ENCODE measurements at places on chromosomes 2 and 18.

- DNase-seq, result no peak
These were observed 439.8 kb downstream of the RNF144A start for GRCh38 chr2:7356909-7357584.

DNA sequence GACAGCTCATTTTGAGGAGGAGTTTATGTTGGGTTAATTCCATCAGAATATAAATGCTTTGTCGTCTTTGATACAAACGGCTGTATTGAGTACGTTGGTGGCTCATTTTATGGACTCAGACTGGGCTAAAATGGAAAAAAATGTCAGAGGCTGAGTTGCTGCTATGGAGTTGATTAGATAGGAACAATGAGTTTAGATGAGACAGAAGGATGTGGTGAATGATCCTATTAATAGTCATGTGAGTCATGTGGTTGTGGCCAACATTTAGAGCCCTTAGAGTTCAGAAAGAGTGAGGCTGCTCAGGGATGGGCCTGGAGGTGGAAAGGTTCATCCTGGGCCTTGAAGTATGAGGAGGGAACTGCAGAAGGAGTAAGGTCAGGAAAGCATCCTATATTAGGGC is 434.2 kb downstream of the MEIS1 start:
- no peak for DNase-seq

DNA sequence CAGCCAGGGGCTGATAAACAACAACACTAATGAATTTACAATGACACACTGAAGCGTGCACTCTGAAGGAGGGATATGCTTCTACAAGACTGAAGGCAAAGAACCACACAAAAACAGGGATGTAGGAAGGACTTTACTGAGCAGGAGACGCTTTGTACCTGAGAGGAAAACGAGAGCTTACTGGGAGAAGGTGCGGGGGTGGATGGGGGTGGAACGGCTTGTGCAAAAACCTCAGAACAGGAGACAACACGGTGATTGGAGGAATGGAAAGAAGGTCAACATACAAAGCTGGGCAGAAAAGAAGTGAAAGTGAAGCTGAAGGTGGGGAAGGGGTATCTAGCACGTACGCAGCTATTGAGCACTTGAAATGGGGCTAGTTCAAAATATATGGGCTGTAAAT is 93.1 kb downstream of the SLC8A1 start:
- peak; percentile 76 for DNase-seq

GRCh38 chr18:55763805-55764204 is 175.8 kb upstream of the TCF4 start:
- no peak for DNase-seq

GRCh38 chr2:161436411-161436810 is 20.3 kb downstream of the TBR1 start:
- no peak for DNase-seq

GRCh38 chr18:59536166-59536565 is 161.1 kb downstream of the CCBE1 start:
- DNase-seq, result no peak

DNA sequence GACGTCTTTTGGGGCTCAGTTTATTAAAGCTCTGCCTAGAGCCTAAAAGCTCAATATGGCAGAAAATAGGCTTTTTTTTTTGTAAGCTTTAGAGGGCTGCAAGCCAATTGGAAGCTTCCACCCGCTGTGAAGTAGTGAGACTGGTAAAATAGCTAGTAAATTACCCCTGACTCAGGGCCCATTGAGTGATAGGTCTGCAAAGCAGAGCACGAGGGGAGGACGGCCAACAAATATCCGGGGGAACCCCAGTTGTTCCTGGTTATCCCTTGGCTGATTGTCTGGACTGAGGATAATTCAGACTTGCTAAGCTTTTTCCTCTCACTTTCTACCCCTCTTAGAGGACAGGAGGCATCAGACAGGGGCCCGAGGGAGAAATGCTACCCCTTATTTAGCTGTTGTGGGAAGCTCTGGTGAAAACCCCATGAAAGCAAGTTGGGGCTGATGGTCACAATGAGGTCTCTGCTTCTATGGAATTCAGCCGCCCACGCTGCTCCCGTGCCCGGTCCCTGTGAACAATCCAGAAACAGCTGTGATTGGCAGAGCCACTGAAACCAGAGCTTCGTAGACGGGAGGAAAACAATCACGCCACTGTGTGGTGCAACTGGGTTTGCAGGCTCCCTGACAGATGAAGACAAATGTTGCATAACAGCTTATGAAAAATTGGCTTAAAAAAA is 141.9 kb upstream of the LGALSL start:
- DNase-seq, result no peak

- peak; percentile 22 for DNase-seq
These were observed 1.2 kb downstream of the ACMSD start for GRCh38 chr2:134839649-134840048.

GRCh38 chr2:176127774-176128072 is 1.8 kb upstream of the HOXD8 start:
- DNase-seq, result no peak

DNA sequence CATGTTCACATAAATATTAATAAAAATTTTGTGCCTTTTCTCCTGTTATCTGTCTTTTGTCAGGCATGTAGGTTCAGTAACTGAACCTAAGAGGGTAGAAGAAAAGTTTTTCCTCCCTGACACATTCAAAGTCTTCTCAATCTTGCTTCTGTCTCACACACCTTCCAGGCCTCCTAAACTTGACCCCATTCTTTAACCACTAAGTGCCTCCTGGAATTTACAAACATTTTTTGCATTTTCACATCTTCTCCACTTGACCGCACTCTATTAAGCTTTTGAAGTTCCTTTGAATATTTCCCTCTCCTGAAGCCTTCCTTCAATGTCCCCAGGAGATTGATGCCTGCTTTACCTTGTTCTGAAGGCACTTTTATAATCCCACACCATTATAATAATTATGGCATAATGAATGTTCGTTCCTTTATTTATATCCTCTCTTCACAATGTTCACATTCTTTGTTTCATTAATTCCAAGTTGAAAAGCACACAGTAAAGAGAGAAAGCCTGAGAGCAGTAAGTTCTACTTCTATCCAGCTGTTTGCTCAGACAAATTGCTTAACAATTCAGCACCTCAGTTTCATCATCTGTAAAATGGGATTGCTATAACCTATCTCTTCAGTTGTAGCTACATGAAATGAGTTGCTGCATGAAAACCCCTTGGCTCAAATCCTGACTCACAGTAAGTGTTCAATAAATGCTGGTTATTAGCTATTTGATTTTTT is 184.8 kb upstream of the KLHL29 start:
- no peak for DNase-seq

DNA sequence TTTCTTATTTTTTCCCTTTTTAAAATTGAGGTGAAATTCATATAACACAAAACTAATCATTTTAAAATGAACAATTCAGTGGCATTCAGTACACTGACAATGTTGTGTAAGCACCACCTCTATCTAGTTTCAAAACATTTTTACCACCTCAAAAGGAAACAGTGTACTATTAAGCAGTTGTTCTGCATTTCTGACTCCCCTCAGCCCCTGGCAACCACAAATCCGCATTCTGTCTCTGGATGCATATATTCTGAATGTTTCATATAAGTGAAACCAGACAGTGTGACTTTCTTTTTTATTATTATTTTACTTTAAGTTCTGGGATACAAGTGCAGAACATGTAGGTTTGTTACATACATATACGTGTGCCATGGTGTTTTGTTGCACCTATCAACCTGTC is 19.2 kb upstream of the TANK start:
- DNase-seq, result no peak

DNA sequence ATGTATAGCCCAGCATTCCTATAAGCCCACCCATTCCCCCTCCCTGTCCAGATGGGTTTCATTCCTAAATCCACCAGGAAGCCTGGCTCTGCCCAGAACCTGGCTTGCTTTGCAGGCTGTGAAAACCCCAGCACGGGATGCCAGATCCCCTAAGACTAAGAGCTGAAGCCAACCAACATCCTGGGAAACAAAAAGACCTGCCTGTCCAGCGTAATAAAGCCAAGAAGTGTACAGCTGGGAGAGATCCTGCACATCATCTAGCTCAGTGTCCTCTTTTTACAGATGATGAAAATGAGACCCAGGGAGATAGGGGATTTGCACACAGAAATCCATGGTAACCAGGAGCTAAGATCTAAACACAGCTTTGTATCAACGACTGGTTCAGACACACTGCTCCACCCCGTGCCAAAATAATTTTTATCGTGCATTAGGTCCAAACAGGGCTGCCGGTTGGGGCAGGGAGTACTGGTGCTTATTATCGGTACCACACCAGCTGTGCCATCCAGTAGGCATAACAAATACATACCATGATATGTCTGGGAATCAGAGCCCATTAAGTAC is 2.9 kb downstream of the RND3 start:
- no peak for DNase-seq

GRCh38 chr2:207075456-207075855 is 90.3 kb downstream of the KLF7 start:
- DNase-seq, result no peak

GRCh38 chr18:468955-469790 is 31.3 kb downstream of the COLEC12 start:
- DNase-seq, result no peak

DNA sequence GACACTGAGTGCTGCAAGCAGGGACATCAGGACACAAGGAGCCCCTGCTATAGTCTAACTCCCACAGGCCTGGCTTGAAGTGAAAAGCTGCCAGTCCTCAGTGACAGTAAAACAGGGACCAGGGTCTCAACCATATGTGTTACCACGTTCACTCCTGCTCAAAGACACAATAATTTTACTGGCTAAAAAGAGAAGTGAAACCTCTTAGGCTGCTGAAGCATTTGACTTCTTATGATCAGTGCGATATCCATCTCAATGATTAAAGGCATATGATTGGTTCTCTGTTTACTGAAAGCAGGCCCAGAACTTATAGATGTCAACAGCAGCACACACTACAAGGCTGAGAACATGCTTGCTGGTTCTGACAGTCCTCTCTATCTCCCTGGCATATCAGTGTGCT is 129.8 kb upstream of the LMAN1 start:
- DNase-seq, result no peak

DNA sequence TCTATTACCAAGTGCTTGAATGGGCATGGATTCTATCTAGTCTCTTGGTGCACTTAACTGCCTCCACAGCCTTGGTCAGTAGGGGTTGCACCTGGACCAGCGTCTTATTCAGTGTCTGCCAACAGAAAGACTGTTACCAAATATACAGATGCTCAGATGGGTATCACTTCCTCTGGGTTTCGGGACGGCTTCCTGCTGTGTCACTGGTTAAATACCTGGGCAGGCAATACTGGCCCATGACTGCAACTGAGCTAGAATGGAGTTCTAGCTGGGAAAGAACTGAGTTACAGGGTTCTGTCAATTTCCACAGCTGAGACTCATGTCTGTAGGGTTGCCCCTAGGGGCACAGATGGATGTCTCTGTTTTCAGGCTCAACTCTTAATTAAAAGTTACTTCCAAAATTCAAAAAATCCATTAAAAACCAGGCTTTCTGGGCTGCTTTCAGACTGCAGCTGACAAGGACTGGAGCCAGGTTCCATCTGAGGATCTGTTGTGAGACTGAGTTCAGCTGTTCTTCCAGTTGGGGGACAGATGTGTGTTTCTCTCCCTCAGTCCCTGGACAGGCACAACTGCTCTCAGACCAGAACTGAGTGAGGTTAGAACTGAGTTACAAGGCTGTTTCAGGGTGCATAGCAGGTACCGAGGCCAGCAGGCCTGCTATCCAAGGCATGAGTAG is 789.6 kb upstream of the SLC8A1 start:
- no peak for DNase-seq

DNA sequence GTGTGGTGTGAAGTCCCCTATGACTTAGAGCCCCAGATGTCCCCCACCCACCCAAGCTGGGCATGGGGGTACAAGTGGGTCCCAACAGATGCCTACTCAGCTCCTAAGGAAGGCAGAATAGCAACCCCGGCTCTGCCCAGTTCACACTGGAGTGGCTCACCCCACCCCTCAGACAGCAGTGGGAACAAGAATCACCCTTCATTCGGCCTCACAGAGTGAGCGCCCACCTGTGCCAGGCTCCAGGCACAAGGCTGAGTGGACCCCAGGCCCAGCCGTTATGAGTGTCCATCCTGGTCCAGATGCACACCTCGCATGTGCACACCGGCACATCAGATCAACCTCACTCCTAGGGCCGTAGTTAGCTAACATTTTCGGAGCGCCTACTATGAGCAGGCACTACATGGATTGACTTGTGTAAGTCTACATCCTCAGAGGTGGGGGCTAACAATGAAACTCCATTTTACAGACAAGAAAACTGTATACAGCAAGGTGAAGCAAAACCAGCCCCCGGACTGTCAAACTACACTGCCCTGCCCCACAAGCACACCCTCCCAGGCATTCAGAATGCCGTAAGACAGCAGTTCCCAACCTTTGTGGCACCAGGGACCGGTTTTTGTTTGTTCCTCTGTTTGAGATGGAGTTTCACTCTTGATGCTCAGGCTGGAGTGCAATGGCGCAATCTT is 2.8 kb upstream of the ASTL start:
- no peak for DNase-seq

DNA sequence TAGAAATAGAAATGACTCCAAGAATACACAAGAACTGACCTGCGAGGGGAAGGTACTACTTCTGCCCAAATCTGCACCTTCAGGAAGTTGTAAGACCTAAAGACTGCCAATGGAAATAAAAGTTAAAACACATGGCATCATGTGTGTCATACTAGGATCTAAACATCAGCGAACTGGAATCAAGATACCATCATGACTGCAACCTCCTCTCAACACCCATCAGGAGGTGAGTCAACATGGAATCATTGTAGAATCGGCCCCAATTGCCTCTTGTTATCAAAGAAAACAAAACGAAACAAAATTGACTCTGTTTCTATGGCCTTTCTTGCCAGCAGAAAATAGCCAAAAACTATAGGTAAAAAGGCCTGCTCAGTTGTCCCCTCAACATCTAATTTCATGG is 15.1 kb downstream of the RDH14 start:
- no peak for DNase-seq

- DNase-seq, result no peak
These were observed 1.3 kb upstream of the SMAD2 start for GRCh38 chr18:47931718-47932103.

DNA sequence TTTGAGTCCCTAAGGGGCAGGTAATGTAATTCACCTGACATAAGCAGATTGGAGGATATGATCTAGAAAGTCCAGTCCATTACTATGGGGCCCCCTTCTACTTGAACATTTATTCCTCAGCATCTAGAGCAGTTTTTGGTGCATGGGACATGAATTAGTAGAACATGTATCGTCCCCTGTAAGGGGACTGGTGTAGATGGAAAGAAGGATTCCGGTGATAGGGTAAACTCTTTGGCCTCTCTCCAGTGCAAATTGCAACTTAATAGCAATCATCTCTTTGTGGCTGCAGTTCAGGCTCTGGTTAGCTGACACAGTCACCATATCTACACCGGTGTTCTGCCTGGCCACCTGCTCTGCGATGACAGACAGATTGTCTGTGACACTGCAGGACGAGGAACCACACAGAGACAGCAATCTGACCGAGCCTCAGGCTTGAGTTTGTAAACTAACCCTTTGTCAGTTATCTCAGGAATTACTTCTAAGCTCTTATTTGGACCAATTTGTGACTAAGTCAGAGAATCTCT is 6.4 kb upstream of the SLC8A1 start:
- no peak for DNase-seq

- no peak for DNase-seq
These were observed 7.3 kb downstream of the ASPRV1 start for GRCh38 chr2:69954084-69954483.

- peak; percentile 29 for DNase-seq
These were observed 96.8 kb downstream of the UBE2E3 start for GRCh38 chr2:181077128-181077709.

GRCh38 chr18:53797998-53798495 is 426.4 kb downstream of the MBD2 start:
- DNase-seq, result no peak

GRCh38 chr2:230443541-230443940 is 27.5 kb downstream of the SP100 start:
- DNase-seq, result no peak

Data from NCI-H2029 treated with DMSO at 0.1 percent for 48 hours (cell line).